Epithelial cell of proximal tubule (primary cell): ENCODE measurements at places on chromosomes 11 and 22.
A peak's percentile ranks its signal among the peaks of the same experiment; 100 is the strongest.

GRCh38 chr11:11789735-11790369 is 51.9 kb upstream of the USP47 start:
- no peak for DNase-seq

GRCh38 chr11:134542401-134543165 is 130.5 kb upstream of the B3GAT1 start:
- no peak for DNase-seq

DNA sequence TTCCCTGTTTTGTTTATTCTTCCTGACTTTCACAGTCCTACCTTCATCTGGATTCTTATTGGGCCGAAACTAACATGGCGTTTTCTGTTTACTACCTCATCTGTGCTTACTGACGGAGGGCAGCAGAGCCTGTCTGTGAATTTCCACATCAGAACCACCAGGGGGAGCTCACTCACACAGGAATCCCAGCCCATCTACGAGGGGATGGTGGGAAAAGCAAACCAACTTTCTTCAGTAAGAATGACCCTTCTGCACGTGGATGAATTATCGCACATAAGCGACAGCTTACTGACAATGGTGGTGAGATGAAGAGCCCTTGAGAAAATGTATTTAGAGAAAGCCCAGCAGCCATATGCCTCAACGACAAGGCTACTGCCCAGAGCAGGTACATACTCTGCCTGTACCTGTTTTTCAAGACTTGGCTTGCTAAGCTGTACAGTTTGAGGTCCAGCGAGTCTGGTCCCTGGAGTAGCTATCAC is 42.5 kb downstream of the LARGE2 start:
- DNase-seq: no peak

DNA sequence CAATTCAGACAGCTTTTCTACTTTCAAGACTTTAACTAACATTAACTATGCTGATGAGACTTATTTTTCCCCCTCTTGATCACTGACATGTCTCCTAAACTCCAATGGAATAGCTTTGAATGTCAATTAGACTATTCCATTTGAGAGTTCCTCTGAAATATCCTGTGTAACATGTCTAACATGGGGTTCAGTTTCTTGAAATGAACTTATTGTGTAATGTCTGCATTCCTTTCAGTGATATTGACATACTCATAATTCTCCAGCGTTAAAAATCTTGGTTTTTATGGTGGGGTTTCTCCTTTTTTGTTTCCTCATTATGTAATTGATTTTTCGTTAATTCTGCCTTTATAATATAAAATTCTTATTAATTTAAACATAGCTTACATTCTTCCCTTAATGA is 37.7 kb upstream of the SPTBN2 start:
- DNase-seq: no peak

DNA sequence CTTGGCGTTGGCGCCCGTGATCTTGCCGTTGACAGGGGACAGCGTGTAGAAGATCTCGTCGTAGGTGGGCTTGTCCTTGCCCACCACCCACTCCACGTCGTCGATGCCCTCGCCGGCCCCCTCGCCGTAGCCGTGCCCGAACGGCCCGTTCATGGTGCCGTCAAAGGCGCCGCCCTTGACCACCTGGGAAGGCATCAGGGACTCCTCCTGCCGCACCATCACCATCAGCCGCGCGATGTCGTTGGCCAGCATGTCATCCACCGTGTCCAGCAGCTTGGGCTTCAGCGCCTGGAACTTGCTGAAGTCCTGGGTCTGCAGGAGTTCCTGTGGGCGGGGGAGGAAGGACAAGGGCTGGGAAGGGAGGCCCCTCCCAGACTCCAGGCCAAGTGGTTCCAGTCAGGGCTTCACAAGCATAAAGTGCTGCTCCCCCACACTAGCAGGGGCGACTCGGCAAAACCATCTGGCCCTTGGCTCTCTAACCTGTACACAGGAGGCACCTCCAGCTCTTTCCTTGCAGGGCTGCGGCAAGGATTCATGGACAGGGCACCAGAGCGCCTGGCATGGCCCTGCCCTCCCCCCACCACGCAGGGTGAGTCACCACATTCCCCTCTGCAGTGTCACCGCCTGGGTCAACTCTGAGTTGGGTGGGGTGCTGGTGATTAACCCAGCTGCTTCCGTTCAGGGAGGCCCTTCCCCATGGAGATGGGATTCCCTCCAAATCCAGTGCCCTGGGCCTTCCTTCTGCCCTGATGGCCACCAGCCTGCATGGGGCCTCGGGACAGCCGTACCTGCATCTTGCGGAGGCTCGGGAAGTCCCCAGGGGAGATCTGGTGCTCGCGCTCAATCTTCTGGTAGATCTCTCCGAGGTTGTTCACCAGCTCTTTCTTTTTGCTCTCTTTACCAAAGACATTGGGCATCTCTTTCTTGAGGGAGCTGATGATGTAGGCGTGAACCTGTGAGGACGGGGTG is 10.4 kb upstream of the CDC42BPG start:
- DNase-seq: peak; percentile 64

DNA sequence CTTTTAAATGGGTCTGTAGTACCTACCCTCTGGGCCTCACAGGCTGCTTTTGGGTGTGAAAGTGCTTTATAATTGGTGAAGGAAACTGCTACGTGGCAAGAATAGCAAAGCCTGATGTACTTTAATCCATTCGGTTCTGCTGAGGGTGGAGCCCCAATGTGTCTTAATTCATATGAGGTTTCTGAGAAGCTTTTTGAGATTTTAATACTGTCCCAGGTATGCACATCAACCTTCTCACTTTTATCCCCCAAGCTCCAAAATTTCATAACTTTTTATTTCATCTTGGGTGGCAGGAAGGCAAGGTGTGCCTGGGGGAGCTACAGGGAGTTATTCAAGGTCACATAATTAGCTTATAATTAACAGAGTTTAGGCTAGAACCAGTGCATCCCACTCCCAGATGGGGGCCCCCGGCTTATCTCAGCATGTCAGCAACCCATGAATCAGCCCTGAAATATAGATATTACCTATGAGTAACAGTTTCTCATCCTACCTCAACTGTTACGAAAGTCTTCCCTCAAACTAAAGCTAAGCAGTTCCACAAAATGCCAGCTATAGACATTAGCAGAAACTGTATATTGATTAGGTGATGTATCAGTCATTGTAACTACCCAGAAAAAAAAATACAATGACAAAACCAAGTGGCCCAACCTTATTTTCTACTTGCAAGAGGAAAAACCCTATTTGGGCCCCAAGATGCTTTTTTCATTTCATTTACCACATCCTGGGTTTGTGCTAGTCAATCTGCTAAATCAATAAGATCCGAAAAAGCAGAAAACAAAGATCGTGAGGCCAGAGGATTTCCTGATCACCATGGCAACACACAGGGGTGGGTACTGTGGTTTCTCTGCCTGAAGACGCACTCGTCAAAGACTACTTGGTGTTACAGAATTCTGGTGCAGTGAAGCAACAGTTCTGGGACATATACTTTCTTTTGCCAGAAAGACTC is 26.7 kb downstream of the CD44 start:
- DNase-seq: no peak

DNA sequence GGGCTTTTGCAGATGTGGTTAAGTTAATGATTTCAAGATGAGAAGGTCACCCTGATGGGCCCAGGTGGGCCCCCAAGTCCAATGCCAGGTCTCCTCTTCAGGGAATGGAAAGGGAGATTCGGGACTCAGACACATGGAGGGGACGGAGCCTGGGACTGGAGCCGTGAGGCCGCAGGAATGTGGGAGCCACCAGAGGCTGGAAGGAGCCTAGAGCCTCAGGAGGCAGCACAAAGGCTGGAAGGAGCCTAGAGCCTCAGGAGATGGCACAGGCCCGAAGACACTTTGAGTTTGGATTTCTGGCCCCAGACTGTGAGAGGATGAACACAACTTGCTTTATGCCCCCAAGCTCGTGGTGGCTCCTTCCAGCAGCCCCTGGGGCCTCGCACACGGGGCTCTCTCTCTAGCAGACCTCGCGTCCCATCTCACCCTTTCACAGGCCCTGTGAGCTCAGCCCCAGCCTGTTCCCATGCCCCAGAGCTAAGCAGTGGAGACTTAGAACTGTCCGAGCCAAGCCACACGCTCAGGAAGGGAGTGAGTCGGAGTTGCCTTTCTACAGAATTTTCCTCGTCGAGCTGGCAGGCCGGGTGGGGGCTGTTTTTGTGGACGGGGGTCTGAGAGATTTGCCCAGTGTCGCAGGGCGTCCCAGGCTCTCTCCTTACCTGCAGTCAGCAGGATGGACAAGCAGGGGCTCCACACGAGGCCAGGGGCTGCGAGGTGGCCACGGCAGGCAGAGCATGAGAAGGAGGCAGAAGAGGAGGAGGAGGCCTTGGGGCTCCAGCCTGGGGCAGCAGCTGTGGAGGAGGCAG is 937.6 kb downstream of the BRD1 start:
- no peak for DNase-seq

DNA sequence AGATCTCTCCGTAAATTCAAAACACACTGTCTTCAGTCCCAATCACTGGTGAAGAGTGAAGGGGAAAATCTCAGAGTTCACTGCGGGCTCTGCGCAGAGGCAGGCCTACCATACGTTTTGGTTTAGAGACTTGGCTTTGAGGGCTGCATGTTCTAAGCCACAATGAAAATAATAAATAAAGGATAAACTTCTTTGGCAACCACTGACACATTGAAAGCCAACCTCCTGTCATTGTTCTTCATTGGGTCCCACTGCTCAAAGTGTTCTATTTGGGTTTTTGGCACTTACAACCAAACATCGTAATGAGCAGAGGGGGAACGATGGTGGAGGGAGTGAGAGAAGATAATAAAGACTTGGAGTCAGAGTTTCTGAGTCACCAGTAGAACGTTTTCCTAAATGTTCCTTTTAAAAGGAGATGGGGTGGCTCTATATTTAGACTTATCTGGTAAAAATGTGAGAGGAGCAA is 472.9 kb downstream of the SOX6 start:
- no peak for DNase-seq

DNA sequence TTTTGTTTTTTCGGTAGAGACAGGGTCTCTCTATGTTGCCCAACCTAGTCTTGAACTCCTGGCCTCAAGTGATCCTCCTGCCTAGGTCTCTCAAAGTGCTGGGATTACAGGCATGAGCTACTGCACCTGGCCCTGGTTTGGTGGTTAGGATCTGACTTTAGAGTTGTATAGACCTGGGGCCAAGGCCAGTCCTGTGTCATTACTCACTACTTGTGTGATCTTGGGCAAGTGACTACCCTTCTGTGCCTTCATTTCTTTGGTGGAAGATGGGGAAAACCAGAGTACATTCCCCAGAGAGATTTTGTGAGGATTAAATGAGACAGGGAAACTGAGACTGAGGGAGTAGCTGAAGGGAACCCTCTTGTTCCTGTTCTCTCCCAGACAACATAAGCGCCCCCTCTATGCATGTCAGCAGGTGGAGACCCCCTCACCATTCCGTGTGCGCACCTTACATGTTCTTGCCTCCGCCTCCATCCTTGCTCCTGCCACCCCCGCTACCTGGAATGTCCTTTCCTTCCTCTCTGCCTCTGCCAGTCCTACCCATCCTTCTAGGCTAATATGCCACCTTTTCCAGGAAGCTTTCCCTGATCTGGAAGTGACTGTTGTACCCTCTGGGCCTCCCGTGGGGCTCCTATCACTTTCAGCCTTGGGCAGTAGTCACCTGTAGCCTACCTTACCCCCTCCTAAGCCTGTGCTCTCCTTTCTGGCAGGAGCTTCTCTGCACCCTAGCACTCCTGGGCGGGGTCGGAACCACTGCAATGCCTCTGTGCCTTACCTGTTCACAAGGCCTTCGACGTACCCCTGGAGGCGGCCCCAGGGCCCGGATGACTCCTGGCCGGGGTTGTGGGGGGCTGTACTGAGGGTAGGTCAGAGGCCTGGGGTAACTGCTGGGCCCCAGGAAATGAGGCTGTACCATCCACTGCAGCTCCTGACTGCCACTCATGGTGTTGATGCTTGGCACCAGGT is 3.9 kb downstream of the FOSL1 start:
- no peak for DNase-seq

- DNase-seq: peak; percentile 44
These were observed 152.4 kb upstream of the ZC3H12C start for GRCh38 chr11:109940816-109941215.

DNA sequence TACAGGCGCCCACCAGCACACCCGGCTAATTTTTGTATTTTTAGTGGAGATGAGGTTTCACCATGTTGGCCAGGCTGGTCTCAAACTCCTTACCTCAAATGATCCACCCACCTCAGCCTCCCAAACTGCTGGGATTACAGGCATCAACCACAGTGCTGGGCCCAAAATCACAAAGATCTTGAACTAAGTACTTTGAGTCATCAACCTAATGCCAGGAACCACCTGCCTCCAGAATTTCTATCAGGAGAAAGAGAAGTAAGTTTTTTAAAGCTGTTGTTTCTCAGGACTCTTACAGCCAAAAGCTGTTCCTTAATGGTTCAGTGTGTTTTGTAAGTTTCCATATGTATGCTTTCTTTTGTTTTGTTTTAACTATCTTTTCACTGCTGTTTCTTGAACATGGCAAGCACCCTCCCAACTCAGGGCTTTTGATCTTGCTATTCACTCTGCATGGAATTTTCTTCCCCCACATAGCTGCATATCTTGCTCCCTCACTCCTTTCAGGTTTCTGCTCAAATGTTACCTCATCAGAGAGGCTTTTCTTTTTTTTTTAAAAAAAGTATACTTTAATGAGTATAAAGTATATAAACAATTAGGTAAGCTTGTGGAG is 6.0 kb upstream of the PAK1 start:
- no peak for DNase-seq

DNA sequence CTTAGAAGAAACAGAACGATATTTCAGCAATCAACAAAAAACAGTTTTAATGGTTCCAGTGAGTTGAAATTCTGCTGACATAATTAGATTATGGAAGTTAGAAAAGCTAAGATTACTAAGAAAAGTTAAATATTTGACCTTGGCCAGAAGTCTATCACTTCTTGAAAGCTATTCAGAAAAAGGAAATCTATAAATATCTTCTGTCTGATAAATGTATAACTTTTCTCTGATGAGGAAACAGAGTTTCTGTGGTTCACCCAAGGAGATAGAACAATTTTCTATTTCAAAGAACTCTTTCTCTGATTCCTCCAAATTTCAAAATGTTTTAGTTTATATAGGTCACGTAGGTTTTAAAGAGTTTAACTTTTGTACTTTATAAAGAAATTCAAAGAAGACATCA is 438.4 kb upstream of the CHORDC1 start:
- DNase-seq: no peak

DNA sequence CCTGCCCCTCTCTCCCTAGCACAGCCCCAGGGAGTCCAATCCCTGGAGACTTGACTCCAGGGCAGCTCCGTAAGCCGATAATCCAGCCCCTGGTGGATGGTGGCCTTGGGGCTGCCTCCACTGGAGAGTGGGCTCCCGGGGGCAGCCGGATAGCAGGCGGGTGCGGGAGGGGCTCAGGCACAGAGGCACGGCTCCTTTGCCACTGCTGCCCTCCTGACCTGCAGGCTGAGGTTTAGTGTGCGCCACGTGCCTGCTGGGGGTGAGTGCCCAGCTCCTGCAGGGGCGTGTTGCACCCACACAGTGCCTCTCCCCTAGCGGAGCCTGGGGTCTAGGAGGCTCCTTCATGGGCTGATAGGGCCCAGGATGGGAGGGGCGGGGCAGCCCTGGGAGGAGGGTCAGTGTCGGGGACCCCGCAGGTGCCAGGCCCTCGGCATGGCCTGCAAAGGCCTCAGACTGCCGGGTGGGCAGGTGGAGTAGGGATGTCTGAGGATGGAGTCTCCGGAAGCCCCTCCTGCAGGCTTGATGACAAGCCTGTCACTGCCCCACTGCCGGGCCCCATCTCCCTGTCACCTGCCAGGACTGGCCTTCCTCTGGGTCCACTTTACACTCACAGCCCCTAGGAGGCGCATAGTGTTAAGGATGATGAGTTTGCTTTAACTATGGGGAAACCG is 5.6 kb downstream of the DUSP8 start:
- DNase-seq: no peak

GRCh38 chr11:128835741-128836430 is 31.2 kb downstream of the KCNJ1 start:
- DNase-seq: no peak

GRCh38 chr22:37711490-37711889 is 14.6 kb downstream of the TRIOBP start:
- DNase-seq: no peak
